M059J (cell line): ENCODE measurements at places on chromosomes 11 and 22. TPM values are rescaled to one million over a fixed set of nuclear protein-coding genes. Genes with fewer than 3 reads are reported as not detected.

DNA sequence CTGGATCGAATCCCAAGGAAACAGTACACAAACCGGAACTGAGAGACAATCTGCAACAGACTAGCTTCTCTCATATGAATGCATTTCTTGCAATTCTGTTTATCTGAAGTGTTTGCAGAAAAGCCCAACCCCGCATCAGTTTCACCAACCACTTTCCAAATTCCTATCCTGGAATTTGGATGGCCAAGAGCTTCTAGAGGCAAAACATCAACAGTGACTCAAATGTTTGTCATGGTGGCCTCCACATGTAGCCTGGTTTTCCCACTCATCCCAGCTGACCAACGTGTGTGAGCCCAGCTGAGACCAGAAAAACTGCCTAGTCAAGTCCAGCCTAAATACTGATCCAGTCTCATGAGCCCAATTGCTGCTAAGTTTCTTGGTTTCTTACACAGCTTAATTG, 8.3 kb upstream of the MIEF1 start:
- DNase-seq = peak; percentile 80

GRCh38 chr22:20272700-20273099, 4.6 kb upstream of the RTN4R start:
- DNase-seq = no peak

GRCh38 chr11:35103366-35104208, 35.4 kb upstream of the CD44 start:
- peak; percentile 88 for DNase-seq

- DNase-seq = peak; percentile 15
Observed at GRCh38 chr11:129866311-129866710, 29.1 kb downstream of the NFRKB start.

- no peak for DNase-seq
Observed at GRCh38 chr22:40019100-40019499, 24.3 kb downstream of the FAM83F start.

MSANTD2 gene
- 10.8 and 14.1 TPM in 2 replicates for total RNA-seq

MN1 gene
- 1.2 and 2.8 TPM in 2 replicates for total RNA-seq

TP53AIP1 gene
- not detected in 2 replicates for total RNA-seq

OR52H1 gene
- total RNA-seq = not detected in 2 replicates
